ENCODE measurements at places on chromosomes 2 and 18. TPM values are rescaled to one million over a fixed set of nuclear protein-coding genes. Genes with fewer than 3 reads are reported as not detected.

DNA sequence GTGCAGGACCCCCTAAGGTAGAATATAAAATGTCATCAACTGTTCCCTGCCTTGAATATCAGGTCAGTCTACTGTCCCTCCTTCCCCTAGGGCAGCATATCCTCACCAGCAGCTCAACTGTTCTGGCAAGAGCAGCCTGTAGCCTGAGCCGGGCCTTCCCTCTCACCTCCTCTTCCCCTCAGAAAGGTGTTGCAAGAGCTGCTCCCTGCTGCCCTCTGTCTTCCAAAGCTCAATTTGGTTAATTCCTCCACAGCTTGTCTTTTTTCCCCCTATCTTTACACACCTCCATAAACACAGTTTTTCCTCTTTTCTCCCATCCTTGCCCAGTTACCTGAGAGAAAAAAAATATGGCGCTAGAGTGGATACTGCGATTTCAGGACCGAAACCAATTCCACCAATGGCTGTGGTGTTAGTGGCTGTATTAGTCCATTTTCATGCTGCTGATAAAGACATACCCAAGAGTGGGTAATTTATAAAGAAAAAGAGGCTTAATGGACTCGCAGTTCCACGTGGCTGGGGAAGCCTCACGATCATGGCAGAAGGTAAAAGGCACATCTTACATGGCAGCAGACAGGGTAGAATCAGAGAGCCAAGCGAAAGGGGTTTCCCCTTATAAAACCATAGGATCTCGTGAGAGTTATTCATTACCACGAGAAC lies 184.7 kb downstream of the MREG start:
- peak; percentile 69 for DNase-seq

- DNase-seq = no peak
Measured at GRCh38 chr18:23249348-23249747, 114.1 kb downstream of the CABLES1 start.

DNA sequence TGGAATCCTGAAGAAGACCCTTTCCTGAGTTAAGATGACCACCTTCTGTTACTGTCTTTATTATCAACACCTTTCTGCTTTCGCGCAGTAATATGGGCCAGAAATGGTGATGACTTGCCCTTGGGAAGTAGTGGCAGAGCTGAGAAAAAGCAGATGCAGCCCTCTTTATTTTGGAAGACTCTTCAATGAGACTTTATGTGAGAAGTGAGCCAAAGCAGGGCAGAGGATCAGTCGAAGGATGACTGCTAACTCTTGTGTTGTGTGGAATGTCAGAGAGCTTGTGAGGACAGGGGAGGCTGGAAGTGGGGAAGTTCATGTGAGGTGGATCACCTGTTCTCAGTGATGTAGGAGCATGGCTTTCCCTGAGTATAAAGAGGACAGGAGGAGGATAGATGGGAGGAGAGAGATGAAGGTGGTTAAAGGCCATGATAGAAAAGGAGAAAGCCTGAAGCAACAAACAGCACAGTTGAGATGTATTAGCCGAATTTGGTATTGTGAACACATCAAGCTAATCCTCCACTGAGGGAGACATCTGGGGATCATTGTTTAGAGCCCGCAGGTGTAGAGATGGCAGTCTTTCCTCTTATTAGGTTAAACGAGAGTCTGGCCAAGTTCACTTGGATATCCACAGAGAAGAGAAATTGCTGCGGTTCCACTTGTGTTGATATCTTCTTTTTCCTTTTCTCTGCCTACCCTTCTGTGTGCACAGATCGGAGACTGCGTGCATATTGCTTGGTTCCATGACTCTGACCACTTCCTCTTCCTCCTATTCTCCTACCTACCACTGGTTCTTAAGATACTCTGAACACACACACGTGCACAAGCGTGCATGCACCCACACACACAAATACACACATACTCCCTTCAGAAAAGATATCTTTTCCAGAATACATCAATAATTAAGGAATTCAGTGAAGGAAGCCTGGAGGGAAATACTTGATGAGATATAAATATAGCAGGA lies 67.4 kb downstream of the SLC9A2 start:
- peak; percentile 18 for DNase-seq

The NYAP2 gene
- total RNA-seq = not detected

- DNase-seq = no peak
Measured at GRCh38 chr2:225354281-225354774, 45.2 kb upstream of the NYAP2 start.

GRCh38 chr2:119174993-119175347 lies 16.4 kb upstream of the C1QL2 start:
- DNase-seq = no peak

DNA sequence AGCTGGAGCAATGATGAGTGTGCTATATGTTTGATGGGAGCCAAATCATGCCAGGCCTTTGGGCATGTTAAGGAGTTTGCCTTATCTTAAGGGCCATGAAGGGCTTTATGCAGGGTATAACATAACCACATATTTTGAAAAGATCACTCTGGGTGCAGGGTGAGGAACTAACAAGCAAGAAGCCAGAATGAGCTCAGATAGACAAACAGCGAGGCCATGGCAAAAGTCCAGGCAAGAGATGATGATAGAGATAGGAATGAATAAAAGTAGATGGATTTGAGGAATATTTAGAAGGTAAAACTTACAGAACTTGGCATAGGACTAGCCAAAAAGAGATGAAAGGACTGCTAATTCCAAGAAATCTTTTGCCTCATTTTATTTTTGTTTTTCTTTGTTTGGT lies 6.7 kb downstream of the GALNT3 start:
- DNase-seq = no peak

GRCh38 chr2:175792881-175793280 lies 209.2 kb downstream of the LNPK start:
- DNase-seq = no peak

The CRYBA2 gene
- total RNA-seq = not detected

GRCh38 chr2:163737190-163737439 lies 1.3 kb upstream of the FIGN start:
- no peak for DNase-seq

- DNase-seq = no peak
Measured at GRCh38 chr2:216621292-216621691, 11.9 kb upstream of the IGFBP2 start.
